ENCODE measurements at places on chromosomes 1 and 21.

DNA sequence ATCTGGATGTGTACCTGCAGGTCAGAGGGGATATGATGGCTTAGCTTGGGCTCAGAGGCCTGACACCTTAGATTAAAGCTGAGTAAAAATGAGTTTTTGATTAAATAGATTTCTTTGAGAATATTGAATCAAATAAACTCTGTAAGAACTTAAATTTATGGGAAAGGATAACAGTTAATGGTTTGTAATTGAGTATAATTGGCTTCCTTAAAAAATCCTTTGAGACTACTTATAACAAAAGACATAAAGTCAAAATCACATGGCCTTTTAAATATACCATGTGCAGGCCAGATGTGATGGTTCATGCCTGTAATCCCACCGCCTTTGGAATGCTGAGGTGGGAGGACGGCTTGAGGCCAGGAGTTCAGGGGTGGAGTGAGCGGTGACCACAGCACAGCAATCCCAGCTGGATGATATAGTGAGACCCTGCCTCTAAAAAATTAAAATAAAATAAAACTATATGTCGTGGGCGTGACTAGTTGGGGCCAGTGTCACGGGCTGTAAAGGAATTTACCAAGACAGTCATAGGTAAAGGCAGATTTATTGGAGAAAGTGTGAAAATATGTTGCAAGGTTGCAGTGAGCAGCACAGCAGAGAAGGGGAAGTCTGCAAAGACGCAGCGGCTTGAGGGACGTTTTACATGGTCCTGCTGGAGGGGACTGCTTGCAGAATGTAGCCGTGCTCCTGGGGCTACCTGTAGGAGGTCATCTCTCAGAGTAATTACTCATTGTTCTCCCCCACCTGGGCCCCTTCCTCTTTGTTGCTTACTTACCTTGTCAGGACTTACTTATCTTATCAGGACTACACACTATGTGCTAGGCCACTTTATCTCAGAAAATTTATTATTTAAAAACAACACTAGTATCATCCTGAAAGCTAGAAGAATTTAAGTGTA, 122.3 kb downstream of the ZMYM4 start:
- DNase-seq = no peak

GRCh38 chr1:78641558-78641957, 8.1 kb upstream of the IFI44 start:
- no peak for DNase-seq

- no peak for DNase-seq
Measured at GRCh38 chr1:57492586-57493226, 68.8 kb upstream of the DAB1 start.

GRCh38 chr1:205616563-205617293, 15.1 kb downstream of the ELK4 start:
- DNase-seq = no peak

DNA sequence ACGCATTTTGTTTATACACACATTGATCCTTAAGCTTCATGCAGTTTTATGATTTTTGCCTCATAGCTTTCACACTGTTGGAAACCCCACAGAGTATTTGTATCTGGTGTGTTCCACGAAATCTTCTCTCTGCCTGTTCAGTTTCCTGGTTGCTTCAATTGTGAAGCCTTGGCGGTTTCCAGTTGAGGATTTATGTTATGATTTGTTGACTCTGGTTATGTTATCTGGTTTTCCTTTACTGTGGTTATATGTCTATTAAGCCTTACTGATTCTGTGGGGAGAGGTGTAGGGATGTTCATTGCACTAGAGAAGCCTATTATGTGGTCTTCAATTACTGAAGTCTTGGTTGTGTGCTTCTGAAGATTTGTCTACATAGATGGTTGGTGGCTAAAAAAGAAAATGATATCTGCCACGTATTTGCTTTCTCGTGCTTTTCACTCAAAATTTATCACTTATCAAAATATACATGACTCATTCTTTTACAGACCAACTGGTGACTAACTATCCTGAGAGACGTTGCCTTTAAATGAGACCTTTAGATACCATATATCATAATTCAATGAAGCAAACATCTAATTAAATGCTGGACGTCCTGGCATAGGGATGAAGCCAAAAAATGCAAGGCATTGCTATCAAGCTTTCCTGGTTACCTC, 488.0 kb upstream of the B3GALT2 start:
- DNase-seq = no peak

DNA sequence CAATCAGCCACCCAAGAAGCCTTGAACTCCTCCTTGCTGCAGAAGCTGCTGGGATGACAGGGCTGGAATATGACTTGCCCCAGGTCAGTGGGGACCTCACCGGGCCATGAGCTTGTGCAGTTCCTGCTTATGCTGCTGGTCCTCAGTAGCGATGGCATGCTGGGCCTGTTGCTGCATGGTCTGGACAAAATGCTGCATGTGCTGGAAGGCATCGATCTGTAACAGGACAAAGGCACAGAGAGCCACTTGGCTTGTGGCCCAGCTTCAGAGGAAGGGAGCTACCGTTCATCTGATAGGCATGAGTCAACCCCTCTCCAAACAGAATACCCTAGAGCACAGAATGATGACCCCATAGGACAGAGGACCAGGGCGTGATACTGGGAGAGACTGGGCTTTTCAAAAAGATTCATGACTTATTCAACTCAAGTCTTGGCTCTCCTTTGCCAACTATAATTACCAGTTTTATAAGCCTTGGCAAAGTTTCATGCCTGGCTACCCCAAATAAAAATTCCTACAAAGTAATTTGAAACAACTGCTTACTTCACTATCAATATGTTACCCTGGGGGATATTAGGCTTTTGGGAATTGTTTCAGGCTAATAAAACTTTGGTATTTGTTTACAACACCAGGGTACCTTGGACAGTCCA, 34.7 kb upstream of the EXOSC10 start:
- peak; percentile 63 for DNase-seq

DNA sequence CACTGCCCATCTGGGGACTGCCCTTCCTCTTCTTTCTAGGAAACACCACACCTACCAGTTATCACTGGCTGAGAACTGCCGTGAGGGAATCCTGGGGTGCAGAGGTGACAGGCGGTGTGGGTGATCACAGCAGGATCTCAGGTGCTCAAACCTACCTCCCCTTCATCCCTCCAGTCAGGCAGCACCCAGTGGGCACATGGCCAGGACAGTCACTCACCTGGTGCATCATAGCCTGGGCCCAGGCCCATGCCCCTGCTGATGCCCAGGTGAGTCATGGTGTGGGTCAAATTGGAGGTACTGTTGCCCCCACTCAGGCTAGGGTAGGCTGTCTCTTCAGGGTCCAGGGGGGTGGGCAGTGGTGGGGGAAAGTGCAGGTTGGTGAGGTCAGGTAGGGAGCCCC, 5.3 kb upstream of the DENND4B start:
- DNase-seq = no peak

DNA sequence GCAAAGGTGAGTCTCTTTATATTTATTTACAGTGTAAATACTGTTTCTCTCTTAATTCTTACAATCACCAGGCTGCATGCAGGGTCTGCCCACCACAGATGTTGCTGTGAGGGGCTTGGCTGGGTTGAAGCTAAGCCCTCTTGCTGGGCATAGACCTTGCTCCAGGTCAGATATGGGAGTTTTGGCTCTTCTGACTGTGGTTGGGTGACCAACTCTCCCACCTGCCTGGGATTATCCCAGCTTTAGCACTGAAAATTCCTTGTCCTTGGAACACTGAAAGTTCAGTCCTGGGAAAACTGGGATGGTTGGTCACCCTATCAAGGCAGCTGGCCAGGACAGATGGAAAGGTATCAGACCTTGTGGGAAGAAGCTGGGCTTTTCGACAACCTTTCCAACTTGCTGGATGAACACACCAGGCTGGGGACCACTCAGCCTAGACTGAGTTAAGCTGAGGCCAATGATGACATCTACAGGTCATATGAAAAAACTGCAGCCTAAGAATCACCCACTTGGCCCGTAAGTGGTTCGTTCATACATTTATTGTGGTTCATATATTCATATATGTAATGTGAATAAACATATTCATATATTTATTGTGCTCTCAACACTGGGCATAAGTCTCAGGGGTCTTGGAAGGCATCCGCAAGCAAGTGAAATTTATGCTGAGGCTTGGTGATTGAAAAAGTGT, 26.6 kb upstream of the HPDL start:
- DNase-seq = peak; percentile 48

DNA sequence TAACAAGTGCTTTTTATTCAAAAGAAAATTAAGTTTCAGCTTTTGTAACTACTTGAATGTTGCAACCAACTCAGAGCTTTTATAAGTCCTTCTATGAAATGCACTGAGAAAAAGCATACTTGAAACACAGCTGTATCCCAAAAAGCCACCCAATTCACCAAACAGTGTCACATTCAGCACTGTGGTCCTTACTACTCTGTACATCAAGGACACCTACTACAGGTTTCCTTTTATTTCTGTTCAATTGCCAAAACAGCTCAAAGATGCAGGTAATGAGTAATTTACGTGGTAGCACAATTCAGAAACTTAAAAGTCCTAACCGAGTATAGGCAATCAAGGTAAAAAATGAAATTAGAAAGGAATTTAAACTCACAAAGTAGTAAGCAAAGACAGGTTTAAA, 2.5 kb downstream of the EIF4G3 start:
- no peak for DNase-seq
